NCI-H345 (cell line): ENCODE measurements at places on chromosomes 2 and 18.

- DNase-seq: no peak
Observed at GRCh38 chr2:72261076-72261475, 113.4 kb upstream of the CYP26B1 start.

DNA sequence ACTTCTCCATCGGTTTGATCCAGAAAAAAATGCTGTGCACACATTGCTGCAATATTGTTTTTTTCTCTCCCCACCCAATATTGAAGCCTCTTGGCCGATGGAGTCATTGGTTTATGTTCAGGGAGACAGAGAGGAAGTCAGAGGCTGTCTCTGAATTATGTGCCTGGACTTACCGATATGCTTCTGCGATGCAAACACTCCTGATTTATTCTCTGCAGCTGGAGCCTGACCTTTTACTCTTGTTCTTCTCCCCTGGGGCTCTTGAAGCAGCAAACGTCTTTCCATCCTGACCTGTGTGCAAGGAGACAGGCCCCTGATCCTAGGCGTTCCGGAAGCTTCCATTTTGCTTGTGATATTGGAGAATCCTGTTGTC, 99.6 kb downstream of the PTGR3 start:
- DNase-seq: peak; percentile 3

- DNase-seq: no peak
Observed at GRCh38 chr2:156473445-156473844, 37.3 kb downstream of the GPD2 start.

- no peak for DNase-seq
Observed at GRCh38 chr2:200308546-200309295, 2.2 kb downstream of the SPATS2L start.

- DNase-seq: no peak
Observed at GRCh38 chr2:229429589-229429988, 158.5 kb upstream of the PID1 start.

DNA sequence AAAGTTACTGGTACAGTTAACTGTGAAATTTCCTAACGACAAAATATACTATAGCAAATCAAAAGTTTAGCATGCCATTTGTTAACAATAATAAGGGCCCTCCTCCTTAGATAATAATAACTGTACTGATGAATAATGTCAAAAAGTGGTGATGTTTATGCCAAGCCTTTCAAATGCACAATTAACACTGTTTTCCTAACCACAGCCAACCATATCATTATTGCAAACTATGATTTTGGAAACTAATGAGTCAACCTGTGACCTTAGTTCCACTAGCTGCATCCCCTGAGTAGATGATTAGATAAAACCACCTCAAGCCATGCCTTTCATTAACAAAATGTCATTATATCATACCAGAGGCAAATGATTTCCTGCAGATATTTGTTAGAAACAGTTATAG, 25.1 kb upstream of the GPR75 start:
- no peak for DNase-seq

DNA sequence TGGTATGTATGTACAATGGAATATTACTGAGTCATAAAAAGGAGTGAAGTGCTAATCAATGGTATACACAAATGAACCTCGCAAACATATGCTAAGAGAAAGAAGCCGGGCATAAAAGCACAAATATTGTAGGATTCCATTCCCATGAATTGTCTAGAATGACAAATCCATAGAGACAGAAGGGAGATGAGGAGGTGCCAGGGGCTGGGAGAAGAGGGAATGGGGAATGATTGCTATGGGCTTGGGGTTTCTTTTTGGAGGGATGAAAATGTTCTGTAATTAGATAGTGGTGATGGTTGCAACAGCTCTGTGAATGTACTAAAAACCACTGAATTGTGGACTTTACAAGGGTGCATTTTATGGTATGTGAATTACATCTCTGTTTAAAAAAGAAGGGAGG, 73.5 kb downstream of the GLI2 start:
- no peak for DNase-seq

- DNase-seq: no peak
Observed at GRCh38 chr2:58604096-58604495, 363.0 kb upstream of the FANCL start.

DNA sequence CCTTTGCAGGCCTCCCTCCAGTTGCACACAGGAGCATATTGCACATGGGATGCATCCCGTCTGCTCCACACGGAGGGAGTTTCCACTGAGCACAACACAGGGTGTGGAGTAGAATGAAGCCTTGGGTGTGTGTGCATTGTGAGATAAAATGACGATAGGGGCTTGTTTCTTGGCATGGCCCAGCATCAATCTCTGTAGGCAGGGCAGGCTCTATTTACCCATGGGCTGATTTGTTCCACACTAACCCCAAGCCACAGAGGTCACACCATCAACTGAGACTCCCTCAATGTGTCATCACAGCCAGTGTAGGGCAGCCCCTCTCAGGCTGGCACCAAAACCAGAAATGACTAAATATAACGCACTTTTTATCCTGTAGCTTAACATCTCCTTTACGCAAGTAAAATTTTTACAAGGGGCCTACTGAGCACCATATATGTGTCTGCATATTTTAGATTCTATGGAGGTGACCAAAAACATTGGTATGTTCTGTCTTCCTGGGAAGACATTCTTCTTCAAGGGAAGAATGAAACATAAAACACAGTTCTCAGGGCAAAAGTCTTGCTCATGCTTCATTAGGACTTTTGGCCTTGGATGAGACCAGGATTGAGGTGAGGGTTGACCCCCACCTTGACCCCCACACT, 2.7 kb upstream of the GKN1 start:
- no peak for DNase-seq

GRCh38 chr2:220043155-220043989, 415.9 kb downstream of the SLC4A3 start:
- no peak for DNase-seq

GRCh38 chr2:23904692-23905091, 22.2 kb downstream of the ATAD2B start:
- no peak for DNase-seq

DNA sequence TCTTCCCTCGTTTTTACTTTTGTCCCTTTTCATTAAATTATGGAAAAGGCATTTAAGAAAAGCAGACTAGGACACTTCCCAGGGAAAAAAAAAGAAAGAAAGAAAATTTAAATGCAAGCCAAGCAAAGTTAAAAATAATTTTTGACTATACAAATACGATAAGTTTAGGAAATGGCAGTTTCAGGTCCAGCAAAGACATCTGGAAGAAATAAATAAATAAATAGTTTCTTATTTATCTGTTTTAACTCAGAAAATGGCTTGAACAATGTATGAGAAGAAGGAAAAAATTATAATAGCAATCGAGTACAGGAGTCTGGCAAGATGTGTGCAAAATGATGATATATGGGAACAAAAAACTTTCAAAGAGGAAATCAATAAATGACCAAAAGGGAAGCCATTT, 114.6 kb upstream of the NCKAP5 start:
- DNase-seq: no peak

DNA sequence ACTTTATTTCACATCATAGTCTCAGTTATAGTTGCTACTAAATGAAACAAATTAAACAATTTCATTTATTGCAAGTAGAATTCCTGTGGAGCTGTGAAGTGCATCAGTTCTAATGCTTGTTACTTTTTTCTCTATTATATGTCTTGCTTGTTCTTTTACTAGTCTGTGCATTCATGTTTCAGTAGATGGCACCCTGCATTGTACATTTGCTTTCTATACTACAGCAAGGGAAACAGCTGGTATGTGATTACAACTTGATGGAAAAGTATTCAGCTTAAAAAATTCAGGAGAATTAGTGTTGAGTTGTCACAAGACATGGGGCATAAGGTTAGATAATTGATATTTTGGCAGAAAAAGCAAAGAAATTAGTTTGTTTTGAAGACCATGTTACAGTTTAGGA, 72.3 kb downstream of the TANK start:
- no peak for DNase-seq

DNA sequence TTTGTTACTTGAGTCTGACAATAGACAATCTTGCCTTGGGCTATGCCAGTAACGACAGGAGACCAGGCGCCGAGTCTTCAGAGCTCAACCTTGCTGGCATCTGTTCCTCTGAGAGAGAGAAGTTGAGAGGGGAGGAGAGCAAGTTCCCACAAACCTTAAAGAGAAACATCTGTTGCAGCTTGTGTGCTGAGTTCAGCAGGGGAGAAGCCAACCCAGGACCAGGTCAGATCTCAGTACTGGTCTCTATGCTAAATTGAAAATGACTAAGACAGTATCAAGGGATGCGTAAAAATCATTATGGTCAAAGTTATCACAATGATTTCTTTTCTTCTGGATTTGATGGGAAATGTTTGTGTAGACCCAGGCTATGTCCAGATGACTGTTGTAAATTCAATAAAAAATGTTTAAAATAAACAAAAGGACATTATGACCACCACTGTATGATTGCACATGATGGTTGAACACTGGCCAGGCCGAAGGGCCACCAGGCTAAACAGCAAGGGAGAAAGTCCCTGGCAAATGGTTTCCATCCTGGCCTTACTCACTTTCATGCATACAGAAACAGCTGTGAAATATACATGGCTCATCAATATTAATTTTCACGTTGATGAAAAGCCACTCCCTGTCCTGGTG, 100.3 kb upstream of the PMAIP1 start:
- DNase-seq: peak; percentile 17

DNA sequence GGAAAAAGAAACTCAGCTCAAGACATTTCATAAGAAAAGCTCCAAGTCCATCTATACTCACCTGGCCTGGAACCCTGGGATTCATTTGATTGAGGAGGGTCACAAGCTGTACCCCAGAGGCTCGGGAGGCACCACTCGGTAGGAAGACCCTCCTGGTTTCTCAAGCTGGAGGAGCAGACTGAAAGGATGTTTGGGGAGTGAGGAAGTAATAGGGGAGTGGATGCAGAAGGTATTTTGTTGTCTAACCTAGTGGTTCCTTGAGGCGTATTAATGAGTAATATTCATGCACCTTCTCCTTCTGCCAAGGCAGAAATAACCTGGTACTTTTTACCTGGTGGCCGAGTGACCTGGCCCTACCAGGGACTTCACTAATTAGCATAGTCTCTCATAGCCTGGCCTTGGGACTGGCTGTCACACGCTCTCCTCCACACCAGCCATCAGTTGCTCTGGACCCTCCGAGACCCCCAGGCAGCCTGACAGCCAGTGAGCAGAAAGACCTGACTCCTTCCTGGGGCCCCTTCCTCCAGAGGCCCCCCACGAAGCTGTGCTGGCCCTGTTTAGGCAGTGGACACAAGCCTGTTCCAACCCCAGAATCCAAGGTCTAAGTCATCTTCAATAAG, 161.4 kb downstream of the BCL2 start:
- no peak for DNase-seq

GRCh38 chr2:233656443-233656842, 15.3 kb upstream of the UGT1A9 start:
- DNase-seq: no peak

DNA sequence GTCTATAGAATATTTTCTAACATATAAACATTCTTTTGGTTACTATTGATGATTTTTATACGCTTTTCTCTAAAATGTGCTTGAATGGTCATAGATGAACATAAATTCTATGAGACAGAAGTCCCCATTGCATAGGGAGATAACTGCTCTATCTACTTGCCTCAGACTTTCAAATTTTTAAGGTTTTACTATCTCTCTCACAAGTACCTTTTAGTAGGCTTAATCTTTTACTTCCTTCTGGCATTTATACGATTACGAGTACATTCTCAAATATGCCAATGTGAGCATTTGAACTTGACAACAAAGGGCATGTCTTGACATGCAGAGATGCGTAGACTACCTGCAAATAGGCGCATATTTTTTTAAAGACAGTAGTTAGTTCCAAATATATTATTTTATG, 935.9 kb upstream of the LRATD1 start:
- DNase-seq: no peak

- DNase-seq: no peak
Observed at GRCh38 chr2:17545680-17546613, 5.5 kb downstream of the VSNL1 start.

GRCh38 chr2:157557770-157558169, 70.9 kb downstream of the ACVR1C start:
- DNase-seq: no peak

DNA sequence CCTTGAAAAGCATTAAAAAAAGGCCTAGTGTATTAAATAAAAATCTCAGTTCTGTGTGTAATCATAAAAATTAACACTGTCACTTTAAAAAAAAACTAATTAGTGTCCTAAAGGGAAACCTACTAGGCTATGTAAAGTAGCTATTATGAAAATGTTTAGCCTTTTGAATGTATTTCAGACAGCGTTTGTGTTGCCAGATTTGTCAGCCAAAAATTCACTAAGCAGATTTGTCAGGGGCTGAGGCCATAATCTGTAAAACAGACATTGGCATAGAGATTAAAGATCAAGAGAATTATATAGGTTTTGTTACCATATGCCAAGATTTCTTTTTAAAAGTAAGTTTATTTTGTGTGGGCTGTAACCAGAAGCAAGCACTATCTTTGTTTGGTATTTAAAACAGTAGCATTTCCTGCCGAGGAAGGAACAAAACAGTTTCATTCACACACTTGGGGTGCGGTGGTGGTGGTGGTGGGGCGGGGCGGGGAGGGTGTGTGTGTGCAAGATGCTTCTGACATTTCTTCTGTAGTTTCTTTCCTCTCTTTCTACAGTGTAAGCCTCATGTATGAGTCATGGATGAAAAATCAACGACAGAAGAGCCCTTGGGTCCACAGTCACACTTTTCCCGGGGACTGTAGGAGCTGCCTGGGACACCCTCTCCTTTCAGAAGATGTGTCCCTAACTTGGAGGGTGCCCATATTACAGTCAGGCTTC, 328.5 kb upstream of the FANCL start:
- no peak for DNase-seq

- no peak for DNase-seq
Observed at GRCh38 chr2:189305291-189305943, 125.9 kb upstream of the COL5A2 start.

DNA sequence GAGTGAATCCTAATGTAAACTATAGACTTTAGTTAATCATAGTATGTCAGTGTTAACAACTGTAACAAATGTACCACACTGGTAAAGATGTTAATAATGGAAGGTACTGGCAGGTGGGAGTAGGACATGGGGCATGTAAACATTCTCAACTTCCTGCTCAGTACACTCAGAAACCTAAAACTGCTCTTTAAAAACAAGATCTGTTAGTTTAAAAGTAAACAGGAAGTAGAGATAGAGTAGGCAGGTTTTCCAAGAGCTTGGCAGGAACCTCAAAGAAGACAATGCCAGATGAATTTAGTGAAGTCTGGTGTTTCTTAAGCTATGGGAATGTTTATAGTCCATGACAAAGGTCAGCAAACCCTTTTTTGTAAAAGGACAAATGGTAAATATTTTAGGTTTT, 46.6 kb downstream of the CCDC138 start:
- no peak for DNase-seq
